ENCODE measurements at places on chromosomes 7 and 10.

- no peak for DNase-seq
Measured at GRCh38 chr7:146002431-146003078, 114.0 kb upstream of the CNTNAP2 start.

- DNase-seq: no peak
Measured at GRCh38 chr7:55486192-55486590, 86.1 kb downstream of the VOPP1 start.

- no peak for DNase-seq
Measured at GRCh38 chr10:122157451-122157850, 113.6 kb upstream of the BTBD16 start.

GRCh38 chr10:61878740-61879068 lies 22.8 kb upstream of the ARID5B start:
- DNase-seq: no peak

DNA sequence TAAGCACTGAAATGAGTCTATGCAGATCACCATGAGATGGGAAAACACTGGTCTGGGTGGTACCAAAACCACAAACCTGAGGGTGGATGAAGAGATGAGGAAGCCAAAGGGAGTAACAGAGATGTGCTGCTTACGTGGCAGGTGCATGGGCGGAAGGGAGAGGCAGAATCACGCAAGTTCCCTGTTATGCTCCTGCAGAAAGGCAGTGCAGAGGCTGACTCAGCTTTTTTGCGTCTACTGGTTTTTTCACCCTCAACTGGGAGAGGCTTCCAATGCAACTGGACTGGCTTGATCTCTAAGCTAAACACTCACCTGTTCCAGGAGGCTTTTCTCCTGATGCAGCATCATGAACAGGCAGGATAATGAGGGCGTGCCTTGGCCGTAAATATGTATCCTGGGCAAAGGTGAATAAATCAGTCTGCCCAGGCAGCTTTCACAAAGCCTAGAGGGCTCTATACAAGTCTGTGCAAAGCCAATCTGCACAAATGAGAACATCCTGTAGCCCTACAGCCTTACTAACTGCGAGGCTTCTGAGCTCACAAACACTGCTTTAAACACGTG lies 95.4 kb upstream of the AFAP1L2 start:
- no peak for DNase-seq

GRCh38 chr10:61731638-61732037 lies 68.9 kb downstream of the CABCOCO1 start:
- no peak for DNase-seq

DNA sequence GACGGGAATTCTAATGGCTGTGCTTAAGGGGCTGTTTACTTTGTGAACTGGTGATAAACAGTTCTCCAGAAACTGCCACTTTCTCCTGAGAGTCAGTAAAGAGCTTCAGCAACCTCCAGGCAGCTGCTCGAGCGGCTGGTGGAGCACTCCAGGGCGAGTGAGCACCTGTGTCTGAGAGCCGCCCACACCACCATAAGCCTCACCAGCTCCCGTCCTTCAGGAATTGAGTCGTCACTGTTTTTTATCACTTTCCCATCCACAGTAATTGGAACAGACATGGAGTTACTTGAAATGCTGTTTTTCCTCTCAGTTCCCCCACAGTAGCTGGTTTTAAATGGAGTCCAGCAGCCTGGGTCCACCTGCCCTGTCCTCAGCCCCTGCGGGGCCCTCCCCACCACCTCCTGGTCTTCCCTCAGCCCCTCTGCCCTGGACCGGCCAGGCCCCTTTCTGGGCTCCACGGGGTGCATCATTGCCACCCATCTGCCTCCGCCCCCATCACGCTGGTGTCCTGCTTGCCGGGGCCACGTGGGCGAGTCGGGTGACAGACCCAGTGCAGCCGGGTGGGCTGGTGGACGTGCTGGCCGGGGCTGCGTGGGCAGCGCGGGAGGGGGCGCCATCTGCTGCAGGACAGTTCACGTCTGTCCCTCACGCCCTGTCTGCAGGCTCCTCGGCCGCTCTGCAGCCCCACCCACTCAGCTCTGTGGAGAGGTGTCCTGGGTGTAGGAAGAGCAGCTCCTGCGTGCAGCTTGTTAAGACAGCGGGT lies 56.0 kb downstream of the NKX6-2 start:
- no peak for DNase-seq

GRCh38 chr7:134065415-134065814 lies 61.7 kb upstream of the LRGUK start:
- DNase-seq: no peak

- peak; percentile 22 for DNase-seq
Measured at GRCh38 chr10:5666008-5666840, at the start of gene ASB13. TSS of gene ASB13 (minus strand) at chr10:5666595. CDS start at chr10:5666551, 44 bp downstream.

DNA sequence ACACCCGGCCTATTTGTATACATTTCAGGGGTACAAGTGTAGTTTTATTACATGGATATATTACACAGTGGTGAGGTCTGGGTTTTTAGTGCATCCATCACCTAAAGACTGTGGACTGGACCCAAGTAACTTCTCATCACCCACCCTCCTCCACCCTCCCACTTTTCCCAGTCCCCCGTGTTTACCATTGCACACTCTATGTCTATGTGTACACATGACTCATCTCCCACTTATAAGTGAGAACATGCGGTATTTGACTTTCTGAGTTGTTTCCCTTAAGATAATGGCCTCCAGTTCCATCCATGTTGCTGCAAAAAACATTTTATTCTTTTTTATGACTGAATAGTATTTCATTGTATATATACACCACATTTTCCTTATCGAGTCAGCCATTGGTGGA lies 98.9 kb upstream of the WAC start:
- DNase-seq: no peak

- no peak for DNase-seq
Measured at GRCh38 chr10:33174674-33175434, 159.6 kb downstream of the NRP1 start.

DNA sequence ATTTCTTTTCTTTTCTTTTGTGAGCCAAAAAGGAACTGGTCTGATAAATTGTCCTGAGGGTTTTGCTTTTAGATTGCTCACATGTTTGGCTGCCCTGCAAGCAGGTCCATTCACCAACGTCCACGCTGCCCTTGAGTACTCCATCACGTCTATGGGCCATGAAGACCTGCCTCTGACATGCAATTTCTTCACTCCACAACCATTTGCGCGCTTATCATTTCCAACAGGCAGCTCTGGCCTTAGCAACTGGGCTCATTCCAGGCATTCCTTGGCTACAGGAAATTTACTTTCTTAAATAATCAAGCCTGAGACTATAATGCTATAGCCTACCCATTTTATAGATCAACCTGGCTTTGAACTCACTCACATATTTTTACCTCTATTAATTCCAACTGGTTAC lies 408.3 kb upstream of the C7orf33 start:
- no peak for DNase-seq

DNA sequence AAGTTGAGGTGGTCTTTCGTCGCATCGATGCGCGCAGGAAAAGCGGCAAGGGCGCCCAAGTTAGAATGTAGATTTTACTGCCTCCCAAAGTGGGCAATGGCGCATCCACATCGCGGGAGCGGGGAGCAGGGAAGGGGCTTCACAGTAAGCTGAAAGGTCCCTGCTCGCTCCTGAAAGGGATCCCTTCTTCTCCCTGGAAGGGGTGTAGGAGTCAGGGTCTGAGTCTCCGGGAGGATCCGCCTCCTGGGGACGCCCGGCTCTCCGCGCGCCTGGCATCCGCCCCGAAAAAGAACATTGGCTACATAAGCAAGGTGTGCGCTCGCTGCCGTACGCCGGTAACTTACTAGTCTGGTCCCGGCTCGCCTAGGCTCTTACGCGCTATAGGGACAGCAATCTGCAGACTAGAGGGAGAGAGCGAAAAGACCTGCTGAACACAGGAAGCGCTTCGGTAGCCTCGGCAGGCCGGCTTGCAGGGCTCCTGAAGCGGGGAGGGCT lies 804 bp downstream of the UNC5B start:
- peak; percentile 60 for DNase-seq

- no peak for DNase-seq
Measured at GRCh38 chr10:120573355-120573754, 116.3 kb downstream of the PLPP4 start.

Data from NCI-H1436 (cell line).